Tracheal epithelial cell (primary cell): ENCODE measurements at places on chromosomes 7 and 10. TPM values are rescaled to one million over a fixed set of nuclear protein-coding genes. Genes with fewer than 3 reads are reported as not detected.

SMARCD3 gene
- total RNA-seq = 6.8 and 13.0 TPM in 2 replicates

GARIN1A gene
- 0.24 TPM in 1 of 2 replicates, not detected in the other for total RNA-seq

MALRD1 gene
- total RNA-seq = not detected in 2 replicates

TBX20 gene
- 0.24 TPM in 1 of 2 replicates, not detected in the other for total RNA-seq

C10orf105 gene
- not detected in 2 replicates for total RNA-seq

ELN gene
- total RNA-seq = not detected in 2 replicates

GIMAP5 gene
- total RNA-seq = 0.24 and 0.64 TPM in 2 replicates

VIPR2 gene
- not detected in 2 replicates for total RNA-seq

IDI2 gene
- total RNA-seq = not detected in 2 replicates

LRRD1 gene
- not detected in 2 replicates for total RNA-seq

BAMBI gene
- 5.5 and 8.2 TPM in 2 replicates for total RNA-seq

MLXIPL gene
- total RNA-seq = not detected in 2 replicates

COL17A1 gene
- total RNA-seq = 460 and 856 TPM in 2 replicates

ELAPOR2 gene
- total RNA-seq = 1.1 and 5.1 TPM in 2 replicates

ICA1 gene
- total RNA-seq = 6.5 and 6.6 TPM in 2 replicates

PANK1 gene
- total RNA-seq = 9.4 and 17.1 TPM in 2 replicates

MAGI2 gene
- 0.96 and 1.7 TPM in 2 replicates for total RNA-seq

PTN gene
- 0.21 and 0.24 TPM in 2 replicates for total RNA-seq

CPA2 gene
- 0.43 TPM in 1 of 2 replicates, not detected in the other for total RNA-seq

CPED1 gene
- under 0.01 and 0.96 TPM in 2 replicates for total RNA-seq

GOLGA7B gene
- 0.21 and 0.72 TPM in 2 replicates for total RNA-seq

DRGX gene
- total RNA-seq = not detected in 2 replicates

UNC5B gene
- total RNA-seq = 14.0 and 64.6 TPM in 2 replicates

SPDYE11 gene
- total RNA-seq = not detected in 2 replicates

HEPACAM2 gene
- not detected in 2 replicates for total RNA-seq

PIK3AP1 gene
- total RNA-seq = 1.1 and 4.1 TPM in 2 replicates
